ENCODE measurements at places on chromosomes 1 and 21.

- no peak for DNase-seq
Observed at GRCh38 chr1:39051956-39052355, 25.8 kb downstream of the NDUFS5 start.

GRCh38 chr1:35708441-35708921 is 10.2 kb downstream of the C1orf216 start:
- no peak for DNase-seq

DNA sequence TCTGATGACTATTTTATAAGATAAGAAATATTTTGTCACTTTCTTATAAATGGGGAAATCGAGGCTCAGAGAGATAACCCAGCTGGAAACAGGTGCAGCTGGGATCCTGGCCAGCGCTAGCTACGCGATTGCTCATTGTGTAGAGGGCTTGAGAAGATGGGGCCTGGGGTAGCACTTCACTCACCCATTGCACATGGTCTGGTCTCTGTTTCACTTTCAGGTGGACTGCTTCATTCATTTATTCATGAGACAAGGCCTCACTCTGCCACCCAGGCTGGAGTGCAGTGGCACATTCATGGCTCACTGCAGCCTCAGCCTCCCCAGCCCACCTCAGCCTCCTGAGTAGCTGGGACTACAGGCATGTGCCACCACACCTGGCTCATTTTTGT is 23.8 kb downstream of the UBE4B start:
- no peak for DNase-seq

DNA sequence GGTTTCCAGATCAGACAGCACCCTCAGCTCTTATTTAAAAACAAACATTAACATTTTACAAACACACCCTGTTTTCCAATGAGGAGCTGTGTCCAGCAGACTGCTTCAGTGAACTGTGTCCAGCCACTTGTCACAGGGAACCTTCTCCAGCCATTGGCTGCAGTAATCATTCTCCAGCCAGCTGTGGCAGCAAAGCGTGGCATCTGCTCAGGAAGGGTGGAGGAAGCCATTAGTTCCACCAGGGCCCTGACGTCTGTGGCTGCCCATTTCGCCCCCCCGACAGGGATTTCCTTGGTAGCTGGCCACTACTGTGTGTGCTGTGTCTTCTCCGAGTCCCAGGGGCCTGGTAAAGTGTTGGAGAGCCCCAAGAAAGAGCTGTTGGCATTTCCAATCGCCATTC is 62.9 kb upstream of the SELENON start:
- no peak for DNase-seq

DNA sequence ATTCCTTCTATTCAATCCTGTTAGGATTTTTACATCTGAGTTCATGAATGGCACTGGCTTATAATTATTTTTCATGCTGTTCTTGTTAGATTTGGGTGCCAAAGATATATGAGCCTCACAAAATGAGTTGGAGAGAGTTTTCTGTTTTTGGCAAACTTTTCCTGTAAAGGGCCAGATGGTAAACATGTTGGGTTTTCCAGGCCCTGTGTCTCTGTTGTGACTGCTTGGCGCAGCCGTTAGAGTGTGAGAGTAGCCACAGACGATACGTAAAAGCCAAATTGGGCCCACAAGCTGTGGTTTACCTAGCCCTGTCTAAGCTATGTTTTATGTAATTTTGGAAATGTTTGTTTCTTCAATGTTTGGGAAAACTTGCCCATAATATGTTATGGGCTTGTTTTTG is 15.6 kb upstream of the CA6 start:
- DNase-seq, result no peak

- no peak for DNase-seq
Observed at GRCh38 chr1:221137666-221138065, 258.4 kb downstream of the HLX start.

GRCh38 chr1:247638781-247639180 is 33.4 kb downstream of the OR2G3 start:
- no peak for DNase-seq

- no peak for DNase-seq
Observed at GRCh38 chr1:171207377-171207776, 22.3 kb downstream of the FMO2 start.

DNA sequence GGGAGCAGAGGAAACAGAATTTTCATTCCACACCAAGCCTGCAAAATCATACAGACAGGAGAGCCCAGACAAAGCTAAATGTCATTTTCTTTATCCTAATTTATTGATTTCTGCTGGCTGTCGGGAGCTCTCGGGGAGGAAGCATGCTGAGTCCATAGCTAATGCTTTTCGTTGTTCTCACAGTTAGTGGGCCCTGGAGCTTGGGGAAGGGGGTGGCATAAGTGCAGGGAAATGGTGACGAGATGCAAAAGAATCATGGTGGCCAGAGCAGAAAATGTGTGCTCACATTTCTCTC is 202.4 kb downstream of the TOMM20 start:
- DNase-seq, result no peak

- no peak for DNase-seq
Observed at GRCh38 chr1:202011994-202012393, 1.6 kb downstream of the ELF3 start.

GRCh38 chr1:34162852-34163766 is 1.9 kb downstream of the CSMD2 start:
- peak; percentile 8 for DNase-seq

- DNase-seq, result no peak
Observed at GRCh38 chr1:66980745-66981367, 56.1 kb downstream of the MIER1 start.

DNA sequence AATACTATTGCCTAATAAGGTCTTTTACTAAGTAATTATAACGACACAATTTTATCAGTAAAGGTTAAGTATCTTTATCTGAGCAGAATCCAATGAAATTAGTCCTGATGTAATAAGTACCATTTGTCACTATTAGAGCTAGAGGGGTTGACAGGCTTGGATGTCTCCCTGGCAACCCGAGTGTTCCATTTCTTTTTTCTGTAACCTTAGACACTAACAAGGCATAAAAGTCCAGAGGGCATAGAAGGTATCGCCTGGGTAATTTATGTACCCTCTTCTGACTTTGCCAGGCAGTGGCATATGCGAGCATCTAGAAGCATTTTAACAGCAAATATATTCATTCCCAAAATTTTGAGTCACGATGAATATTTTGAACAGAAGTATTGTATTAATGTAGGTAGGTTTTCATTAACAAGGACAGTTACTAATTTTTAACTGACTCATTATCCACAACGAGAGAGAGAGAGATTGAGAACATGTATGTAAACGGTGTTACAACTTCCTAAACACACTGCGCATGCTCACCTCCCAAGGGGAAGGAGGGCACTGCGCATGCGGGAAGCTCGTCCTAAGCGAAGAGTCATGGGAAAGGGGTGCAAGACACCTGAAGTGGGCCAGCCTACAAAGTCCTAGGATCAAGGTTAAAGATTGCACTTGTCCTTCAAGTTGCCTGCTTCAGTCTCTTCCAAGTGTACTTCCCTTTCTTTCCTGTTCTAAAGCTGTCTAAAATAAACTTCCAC is 423.9 kb downstream of the DSCAM start:
- DNase-seq, result no peak

GRCh38 chr1:160500321-160500990 is 22.6 kb downstream of the SLAMF6 start:
- DNase-seq, result no peak

DNA sequence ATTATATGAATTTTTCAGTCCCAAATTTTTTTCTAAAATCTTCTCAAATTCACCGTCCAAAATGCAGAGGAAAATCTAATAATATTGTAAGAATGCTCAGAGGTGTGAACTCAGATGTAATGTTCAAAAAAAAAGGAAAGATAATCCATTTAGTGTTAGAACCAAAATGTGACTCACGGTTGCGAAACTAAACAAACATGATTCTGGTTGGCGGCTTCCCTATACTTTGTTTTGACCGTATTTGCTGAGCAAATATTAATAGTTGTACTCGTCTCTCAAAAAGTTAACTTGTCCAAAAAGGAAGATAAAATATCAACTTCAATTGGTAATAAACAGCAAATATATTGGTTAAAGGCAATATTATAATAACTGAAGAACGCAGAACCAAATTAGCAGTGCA is 34.4 kb downstream of the ZSWIM5 start:
- no peak for DNase-seq

GRCh38 chr21:34707876-34708325 is 39.1 kb downstream of the CLIC6 start:
- DNase-seq, result no peak

DNA sequence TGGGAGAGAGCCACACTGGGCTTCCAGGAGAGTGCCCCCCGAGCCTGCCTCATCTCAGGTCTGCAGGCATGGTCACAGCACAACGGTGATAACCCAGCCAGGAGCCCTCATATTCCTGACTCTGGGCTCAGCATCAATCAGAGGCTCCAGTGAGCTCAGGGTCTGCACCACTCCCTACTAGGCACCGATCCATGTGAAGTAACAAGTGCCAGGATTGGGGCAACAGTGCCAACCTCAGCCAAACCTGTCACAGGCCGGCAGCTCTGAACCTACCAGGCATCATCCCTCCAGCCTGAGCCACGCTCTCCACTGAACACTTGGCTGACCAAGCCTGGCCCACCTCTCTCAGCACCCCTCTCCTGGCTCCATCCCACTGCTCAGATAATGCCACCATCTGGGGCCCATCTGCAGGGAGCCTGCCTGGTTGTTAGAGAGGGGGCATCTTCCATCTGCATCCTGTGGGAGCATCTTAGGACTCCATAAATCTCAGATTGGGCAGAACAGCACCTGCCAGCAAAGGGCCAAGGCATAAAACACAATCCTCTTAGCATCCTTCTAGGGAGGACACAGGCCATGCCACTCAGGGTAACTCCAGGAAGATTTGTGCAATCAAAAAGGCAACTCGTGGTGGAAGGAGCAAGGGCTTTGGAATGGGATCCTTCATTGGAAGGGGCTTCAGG is 213.7 kb upstream of the CSF3R start:
- no peak for DNase-seq

- DNase-seq, result no peak
Observed at GRCh38 chr1:40401473-40402201, 28.1 kb downstream of the SMAP2 start.

- DNase-seq, result peak; percentile 71
Observed at GRCh38 chr1:55288245-55288644, 73.1 kb upstream of the USP24 start.

DNA sequence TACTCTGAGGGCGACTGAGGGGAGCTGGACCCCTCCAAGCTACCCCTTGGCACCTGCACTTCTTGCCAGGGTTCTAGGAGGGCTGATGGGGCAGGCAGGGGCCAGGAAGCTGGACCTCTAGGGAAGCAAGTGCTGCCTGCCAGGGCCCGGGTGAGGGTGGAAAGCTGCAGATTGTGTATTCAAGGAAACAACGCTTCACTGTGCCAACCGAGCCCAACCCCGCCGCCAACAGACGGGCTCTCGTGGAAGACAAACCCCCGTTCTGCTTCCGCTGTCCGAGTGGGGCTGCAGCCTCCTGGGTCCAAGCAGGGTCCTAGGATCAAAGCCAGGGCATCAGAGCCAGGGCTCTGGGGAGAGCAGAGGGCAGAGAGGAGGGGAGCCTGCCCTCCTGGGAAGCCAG is 3.2 kb downstream of the EFHD2 start:
- no peak for DNase-seq

Measured in NCI-H1436 treated with DMSO at 0.1 percent for 48 hours (cell line).